ENCODE measurements at places on chromosomes 7 and 10.

GRCh38 chr10:26335574-26336093 is 102.5 kb upstream of the APBB1IP start:
- no peak for DNase-seq

DNA sequence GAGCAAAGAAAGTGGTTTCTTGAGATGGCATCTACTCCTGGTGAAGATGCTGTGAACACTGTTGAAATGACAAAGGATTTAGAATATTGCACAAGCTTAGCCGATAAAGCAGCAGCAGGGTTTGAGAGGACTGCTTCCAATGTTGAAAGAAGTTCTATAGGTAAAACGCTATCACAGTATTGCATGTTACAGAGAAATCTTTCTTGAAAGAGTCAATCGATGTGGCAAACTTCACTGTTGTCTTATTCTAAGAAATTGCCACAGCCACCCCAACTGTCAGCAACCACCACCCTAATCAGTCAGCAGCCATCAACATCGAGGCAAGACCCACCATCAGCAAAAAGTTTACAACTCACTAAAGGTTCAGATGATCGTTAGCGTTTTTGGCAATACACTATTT is 59.9 kb downstream of the SLC29A4 start:
- DNase-seq = no peak

- no peak for DNase-seq
Observed at GRCh38 chr7:18874880-18875279, 242.6 kb downstream of the TWIST1 start.

DNA sequence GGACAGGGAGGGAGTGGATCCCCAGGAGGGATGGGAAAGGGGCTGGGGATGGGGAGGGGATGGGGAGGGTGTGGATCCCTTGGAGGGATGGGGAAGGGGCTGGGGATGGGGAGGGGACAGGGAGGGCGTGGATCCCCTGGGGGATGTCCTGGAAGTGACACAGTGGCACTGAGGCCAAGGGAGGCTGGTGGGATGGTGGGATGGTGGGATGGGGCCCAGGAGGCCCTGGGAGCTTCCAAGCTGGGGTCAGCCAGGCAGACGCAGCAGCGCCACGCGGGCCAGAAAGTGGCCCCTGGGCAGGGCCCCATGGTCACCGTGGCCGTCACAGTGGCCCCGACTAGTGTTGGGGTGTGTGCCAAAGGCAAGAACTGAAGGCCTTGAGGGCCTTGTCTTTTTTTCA is 67.8 kb downstream of the INPP5A start:
- no peak for DNase-seq

DNA sequence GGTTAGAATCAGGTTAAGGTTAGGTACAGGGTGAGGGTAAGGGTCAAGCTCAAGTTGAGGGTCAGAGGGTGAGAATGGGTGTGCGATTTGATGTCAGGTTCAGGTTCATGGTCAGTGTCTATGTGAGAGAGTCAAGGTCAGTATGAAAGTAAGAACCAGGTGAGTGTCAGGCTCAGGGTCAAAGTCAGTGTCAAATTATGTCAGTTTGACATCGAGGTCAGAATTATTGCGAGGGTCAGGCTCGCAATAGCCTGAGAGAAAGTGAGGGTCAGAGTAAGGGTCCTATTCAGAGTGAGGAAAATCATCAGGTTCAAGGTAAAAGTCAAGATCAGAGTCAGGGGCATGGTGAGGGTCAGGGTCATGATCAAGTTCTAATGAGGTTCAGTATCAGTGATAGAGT is 13.0 kb downstream of the MRPS24 start:
- no peak for DNase-seq

- no peak for DNase-seq
Observed at GRCh38 chr7:140322759-140323158, 75.6 kb downstream of the SLC37A3 start.
